ENCODE measurements at places on chromosomes 3 and 15.

DNA sequence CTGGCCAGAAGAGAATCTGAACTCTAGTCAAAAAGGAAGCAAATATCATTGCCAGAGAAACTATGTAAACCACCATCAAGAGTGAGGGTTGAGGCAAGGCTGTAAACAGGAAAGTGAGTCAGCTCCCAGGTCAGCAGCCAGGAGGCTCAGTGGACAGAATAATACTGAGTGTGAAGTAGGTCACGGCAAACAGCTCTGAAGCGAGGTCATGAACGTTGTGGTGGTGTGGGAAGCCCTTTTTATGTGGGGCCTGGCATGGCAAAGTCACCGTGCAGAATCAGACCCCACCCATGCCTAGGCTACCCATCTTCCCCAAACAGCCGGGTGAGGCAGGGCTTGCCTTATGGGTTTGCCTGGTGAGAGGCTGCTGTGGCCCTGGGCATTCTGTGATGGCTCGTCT is 43.9 kb downstream of the THBS1 start:
- DNase-seq: peak; percentile 28

DNA sequence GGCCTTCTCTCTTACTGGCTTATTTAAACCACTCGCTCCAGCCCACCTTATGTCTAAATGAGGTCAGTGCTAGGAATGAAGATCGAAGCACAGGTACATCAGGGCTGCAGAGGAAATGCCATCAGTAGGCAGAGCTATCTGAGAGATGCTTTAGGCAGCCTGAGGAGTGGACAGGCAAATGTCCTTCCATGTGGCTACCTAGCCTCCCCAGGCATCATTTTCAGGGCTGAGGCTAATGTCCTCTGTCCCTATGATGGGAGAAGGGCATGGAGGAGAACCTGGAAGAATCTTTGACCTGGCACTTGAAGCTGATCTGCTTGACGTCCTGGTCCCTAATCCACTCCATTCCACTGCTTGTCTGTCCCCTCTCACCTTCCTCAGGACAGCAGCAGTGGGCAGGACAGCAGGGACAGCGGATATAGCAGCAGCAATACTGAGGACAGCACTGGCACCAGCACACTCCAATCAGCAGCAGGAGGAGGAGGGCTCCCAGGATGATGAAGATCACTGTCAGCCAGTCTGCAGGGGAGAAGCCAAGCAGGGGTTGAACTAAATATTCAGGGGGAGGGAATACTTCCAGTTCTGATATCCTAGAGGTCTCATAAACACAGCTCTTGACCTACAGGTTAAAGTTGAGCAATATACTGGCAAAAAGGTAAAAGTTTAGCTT is 21.0 kb downstream of the ILDR1 start:
- no peak for DNase-seq

- DNase-seq: no peak
These were observed 134.4 kb downstream of the PDE8A start for GRCh38 chr15:85116066-85116465.

DNA sequence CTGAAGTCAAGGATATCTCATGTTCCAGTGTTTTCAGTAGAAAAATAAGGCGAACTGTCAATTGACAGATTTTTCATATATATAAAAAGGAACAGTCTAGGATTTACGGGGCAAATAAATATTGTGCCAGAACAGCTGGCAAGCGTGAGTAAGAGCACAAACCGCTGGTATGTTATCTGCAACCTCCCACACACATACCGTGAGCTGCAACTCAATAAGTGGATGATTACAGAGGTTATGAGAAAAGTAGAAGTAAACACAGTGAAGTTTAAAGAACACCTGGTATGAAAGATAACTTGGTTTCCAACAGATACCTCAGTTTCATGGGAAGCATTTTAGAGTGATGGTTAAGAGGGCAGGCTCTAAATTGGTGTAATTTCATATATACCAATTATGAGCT is 733.4 kb downstream of the TUSC7 start:
- no peak for DNase-seq

DNA sequence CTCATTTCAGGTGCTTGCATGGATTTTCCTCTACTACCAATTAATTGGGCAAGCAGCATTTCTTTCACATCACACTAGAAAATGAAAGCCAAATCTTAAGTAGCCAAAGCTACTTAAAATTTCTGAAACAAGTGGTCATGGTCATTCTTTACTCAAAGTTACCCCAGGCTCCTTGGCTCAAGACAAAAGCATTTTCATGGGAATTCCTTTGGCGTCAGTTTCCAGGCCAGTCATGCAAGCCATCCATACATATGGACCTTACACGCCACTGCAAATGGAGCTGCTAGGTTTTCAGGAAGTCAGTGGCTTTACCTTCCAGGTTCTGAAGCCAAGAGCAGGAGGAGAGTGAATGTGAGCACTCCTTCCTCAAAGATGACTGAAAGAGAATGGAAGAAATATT is 83.7 kb upstream of the IL12A start:
- DNase-seq: no peak

DNA sequence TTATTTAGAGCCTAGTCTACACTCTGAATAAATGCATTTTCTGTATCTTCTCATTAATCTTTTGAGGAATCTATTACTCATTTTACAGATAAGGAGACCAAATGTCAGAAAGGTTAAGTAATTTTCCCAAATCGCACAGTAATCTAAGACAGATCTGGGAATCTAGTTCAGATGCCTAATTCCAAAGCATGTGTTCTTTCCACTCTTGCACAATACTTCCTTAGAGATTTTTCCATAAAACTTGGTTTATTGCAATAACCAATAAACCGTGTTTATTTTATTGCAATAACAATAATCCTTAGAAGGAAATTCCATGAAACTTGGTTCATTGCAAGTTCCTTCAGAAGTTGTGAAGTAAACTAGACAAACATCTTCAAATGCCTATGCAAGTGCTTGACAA is 17.4 kb upstream of the COL8A1 start:
- DNase-seq: no peak

DNA sequence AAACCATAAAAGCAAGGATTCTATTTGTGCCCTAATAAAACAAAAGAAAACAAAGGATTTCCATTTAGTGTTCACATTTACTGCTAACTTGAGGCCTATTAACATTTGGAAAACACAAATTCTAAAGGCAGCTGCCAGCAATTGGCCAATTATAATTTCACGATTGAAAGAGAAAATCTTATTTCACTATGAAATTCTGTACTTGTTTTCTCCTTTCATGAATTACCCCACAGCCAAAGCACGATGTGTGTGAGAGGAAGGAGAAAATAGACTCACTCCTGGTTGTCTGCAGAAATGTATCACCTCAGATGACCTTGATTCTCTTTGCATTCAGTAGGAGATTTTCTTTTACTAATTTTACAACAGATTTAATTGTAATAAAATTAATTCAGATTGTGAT is 242.8 kb upstream of the GBE1 start:
- no peak for DNase-seq

GRCh38 chr3:182969277-182969676 is 11.1 kb downstream of the DCUN1D1 start:
- DNase-seq: no peak

DNA sequence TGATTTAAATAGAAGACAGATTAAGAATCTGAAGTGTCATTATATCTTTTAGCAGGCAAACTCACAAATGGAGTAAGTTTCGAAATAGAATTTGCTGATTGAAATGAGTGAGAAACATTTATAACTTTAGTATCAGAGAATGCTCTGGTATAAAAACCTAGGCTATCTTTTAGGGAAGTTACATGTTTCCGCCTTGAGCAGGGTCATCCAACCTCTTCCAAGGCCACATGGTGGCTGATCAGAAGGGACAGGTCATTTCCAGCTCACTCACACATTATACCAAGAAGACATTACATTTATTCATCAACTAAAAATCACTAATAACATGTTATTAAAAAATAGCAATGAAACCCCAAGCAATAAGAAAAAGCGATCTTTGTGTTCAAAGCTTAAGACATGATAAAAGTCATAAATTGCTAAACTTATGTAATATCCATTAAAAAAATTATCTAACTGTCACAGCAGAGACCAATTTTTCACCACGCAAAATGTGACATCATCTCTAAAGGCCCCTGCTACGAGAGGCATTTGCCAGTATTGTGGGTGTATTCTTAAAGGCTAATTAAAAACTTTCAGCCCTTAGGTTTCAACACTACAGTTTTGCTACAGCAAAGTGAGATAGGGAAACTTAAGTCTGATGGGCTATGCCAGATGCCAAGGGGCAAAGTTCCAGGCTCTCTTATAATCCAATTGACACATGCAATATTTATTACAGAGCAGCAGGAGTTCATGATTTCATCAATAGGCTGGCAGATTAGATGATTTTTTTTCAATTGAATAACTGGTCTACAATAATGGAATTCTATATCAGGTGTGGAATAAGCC is 240.4 kb upstream of the TBL1XR1 start:
- DNase-seq: no peak

DNA sequence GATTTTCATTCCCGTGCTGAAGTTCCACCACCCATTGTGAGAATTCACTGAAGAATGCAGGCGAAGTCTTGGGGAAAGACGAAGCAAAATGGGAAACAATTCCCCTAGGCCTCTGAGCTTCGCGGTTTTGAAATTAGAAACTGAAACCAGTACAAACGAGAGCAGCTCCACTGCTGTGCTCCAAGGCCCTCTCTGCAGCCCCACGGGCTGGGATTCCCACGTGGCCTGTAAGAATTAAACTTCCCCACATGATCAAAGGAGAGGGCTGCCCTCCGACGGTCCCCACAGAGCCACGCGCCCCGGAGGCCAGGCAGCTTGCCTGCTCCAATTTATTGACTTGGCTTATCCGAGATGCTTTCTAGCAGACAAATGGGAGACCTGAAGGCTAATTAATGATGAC is 144.0 kb downstream of the GREM1 start:
- no peak for DNase-seq

- no peak for DNase-seq
These were observed 2.7 kb upstream of the NR2E3 start for GRCh38 chr15:71807691-71808091.

GRCh38 chr3:146640955-146641867 is 36.1 kb upstream of the PLSCR5 start:
- DNase-seq: no peak

DNA sequence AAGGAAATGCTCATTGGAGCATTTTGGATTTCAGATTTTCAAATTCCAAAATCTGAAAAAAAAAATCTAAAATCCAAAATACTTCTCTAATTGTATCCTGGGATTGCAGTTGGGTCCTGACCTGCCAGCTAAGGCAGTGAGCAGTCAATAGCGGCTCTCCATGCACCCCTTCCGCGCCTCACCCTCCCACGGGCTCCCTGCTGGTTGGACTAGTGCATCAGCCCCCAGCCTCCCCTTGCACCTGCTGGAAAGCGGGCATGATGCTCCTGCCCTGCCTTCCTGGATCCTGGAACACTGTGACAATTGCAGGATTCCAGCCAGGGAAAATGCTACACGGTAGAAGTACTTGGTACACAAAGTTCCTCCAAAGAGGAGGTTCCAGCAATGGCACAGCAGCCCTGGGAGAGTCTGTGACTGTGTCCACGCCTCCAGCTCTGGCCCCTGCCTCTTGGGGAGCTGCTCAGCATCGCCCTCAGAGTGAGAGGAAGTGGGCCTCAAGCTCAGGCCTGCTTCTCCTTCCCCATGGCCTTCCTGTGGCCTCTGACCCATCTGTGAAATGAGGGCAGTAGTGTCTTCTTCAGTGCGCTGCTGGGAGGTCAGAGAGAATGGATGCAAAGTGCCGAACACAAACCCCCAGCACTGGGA is 39.5 kb upstream of the CHRNB4 start:
- DNase-seq: no peak

DNA sequence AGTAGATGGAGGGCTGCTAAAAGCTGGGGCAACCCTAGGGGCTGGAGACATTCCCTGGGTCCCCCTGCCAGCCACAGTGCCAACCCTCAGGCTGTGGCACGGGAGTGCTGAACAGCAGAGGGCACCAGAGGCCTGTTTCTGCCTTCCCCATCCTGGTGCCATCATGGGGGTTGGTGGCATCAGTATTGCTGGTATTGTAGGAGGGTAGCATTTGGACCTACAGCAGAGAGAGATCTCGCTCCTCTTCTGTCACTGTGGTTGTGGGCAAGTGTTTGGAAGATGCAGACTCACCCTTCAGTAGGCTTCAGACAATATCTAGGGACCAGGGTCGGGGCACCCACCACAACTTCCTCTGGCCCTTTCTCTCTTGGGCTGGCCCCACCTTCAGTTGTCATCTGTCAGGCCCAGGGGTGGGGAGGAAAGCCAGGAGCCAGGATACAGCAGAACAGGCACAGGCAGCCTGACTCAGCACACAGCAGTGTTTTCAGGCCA is 123.5 kb downstream of the RPLP1 start:
- peak; percentile 66 for DNase-seq

DNA sequence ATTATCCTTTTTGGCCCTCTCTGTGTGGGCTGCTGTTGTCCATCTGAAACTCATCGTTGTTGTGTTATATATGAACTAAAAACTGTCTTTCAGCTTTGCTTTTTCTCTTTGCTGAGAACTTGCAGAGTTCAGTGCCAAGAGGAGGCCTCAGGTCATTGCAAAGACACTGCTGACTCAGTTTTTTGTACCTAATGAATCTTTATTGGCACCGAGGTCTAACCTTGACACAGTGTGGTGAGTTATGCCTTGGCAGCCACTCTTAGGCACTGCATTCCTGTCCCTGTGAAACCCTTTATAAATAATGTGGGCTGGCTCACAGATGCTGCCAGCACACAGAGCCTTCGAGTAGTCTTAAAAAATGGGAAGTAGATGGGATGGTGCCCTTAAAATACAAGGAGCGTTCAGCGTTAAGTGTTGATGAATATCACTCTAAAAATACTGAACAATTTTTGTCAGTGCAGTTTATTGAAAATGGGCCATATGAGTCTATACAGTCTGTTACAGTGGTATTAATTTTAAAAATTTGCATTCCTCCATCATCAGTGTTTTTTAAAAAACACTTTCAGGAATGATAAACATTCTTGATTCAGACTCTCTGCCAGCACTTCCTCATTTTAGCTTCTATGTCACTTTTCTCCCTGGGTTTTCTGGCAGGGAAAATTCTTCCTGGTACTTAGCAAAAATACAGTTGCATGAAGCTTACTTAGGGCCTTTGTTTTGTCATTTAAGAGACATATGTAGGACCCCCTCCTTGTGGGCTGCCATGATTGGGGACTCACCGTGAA is 234.1 kb downstream of the CACNA2D3 start:
- DNase-seq: no peak

GRCh38 chr3:94069194-94069813 is 6.4 kb downstream of the NSUN3 start:
- no peak for DNase-seq

GRCh38 chr3:128945041-128945877 is 48.6 kb downstream of the CFAP92 start:
- DNase-seq: no peak

GRCh38 chr3:36305929-36306520 is 74.3 kb upstream of the STAC start:
- DNase-seq: no peak

DNA sequence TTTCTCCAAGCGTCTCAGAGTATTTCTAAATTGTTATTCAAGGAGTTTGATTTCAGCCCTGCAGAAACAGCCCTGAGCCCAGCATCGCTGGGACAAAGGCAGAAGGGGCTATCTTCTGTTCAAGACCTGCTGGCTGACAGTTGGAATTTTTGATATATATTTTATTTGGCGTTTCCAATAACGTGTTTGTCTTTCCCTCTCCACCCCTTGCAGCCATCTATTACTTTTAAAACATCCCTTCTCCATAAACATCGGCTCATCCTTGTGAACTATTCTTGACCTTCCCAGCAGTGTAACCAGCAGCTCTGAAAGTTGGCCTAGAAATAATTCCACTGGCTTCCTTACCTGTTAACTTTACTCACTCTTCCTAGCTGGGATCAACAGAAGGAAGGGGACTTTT is 5.5 kb upstream of the MEIS2 start:
- no peak for DNase-seq

All from stimulated activated CD4-positive, alpha-beta T cell treated with anti-CD3 and anti-CD28 coated beads, TNF-alpha, amount 100 ng/mL, for 24 hours (primary cell).